SW480 (cell line): ENCODE measurements at places on chromosomes 11 and 22.

DNA sequence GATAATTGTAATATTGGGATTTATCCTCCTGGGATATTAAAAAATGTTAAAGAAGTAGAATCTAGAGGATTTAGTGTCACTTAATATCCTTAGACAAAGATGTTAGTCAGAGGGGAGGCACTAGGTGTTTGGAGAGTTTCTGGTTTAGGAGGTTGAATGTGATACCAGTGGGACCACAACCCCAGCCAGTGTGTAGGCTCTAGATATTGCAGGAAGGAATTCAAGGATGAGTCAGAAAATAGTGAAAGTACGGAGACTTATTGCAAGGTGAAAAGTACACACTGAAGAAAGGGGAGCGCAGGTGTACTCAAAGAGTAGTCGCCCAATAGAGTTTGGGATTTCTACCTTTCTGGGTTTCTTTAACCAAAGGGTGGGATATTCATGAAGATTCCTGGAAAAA lies 5.7 kb upstream of the TMEM41B start:
- no peak for DNase-seq

DNA sequence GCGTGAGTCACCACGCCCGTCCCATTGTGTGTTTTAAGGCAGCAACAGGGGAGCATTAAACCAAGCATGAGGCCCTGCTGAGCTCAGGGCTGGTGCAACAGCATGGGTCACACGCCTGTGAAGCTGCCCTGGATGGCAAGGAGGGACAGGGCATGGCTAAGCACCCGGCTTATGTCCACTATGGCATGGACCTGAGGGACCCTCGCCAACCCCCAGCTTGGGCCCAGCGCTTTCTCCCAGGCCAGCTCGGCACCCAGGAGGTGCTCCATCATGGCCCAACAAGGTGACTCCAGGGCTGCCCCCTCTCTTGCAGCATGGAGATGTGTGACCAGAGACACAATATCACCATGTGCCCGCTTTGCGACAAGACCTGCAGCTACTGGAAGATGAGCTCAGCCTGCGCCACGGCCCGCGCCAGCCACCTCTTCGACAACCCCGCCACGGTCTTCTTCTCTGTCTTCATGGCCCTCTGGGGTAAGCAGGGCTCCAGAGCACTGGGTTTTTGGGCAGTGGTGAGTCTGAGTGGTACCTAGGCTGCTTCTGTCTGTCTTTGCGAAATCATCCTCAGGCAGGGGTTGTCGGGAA lies 53.6 kb downstream of the ANO1 start:
- no peak for DNase-seq

DNA sequence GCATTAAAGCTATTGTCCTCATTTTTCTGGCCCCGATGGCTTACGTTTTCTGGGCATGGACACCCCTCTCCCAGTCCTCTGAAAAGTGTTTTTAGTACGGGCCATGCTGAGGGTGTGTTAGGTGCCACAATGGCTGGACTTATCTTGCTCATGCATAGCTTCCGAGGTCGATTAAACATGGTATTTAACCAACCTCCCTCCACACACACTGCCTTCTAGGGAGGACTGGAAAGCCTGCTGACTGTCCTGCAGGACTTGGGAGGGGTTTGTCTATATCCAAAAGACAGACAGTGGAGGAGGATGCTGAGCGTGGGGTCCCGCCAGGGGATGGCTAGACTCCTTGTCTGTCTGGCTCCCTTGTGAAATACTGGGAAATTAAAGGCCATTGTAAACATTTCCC lies 95.3 kb downstream of the FBXO7 start:
- no peak for DNase-seq

DNA sequence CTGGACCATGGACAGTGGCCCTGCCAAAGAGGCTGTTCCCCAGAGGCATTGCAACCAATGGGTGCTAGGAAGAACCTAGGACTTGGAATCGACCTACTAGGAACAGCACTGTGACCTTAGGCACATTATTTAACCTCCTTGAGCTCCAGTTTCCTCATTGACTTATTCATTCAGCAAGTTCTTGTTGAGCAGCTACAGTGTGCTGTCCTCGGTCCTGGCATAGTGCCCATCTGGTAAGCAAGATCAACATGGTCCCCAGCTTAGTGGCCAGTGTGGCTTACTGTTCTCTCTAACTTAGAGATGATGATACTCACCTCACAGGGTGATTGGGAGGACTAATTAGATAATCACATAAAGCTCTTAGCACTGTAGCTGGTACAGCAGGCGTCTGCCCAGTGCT lies 8.2 kb downstream of the ABCG4 start:
- DNase-seq, result no peak

DNA sequence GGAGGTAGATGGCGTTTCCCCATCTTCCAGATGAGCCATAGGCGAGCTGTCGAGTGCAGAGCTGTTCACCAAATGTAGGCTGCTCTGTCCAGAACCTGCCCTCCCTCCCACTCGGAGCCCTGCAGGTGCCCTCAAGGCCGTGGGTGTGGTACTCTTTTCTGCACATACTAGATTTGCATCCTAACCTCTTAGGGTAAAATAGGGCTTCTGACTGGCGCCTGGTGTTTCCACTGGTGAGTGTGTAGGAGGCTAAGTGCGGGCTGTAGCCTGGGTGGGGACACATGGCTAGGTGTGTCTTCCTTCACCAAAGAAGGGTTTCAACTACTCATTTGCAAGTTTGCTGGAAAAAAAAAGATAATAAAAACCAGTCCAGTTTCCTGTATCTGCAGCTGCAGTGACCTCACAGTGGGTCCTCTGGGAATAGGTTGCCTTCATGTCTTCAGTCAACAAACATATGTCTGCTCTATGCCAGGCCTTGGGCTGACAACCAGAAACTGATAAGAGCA lies 8.5 kb downstream of the BIK start:
- DNase-seq, result no peak

GRCh38 chr11:1667906-1668305 lies 29.1 kb upstream of the KRTAP5-6 start:
- DNase-seq, result no peak

DNA sequence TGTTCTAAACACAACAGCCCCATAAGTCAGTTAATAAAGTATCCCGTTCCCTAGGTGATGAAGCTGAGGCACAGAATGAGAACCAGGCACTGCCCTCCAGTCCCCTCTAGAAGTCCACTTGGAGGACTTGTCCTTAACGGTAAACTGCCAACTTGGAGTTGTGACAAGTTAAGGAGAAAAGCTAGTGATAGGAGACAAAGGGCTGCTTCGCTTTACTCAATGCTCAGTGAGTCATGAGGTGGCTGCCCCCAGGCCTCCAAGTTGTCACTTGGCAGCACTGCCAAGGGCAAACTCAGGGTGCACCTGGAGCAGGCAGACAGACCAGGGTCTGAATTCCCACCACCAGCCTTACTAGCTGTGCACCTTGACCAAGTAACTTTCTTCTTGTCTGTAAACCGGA lies 13.5 kb downstream of the SLC43A1 start:
- DNase-seq, result no peak

DNA sequence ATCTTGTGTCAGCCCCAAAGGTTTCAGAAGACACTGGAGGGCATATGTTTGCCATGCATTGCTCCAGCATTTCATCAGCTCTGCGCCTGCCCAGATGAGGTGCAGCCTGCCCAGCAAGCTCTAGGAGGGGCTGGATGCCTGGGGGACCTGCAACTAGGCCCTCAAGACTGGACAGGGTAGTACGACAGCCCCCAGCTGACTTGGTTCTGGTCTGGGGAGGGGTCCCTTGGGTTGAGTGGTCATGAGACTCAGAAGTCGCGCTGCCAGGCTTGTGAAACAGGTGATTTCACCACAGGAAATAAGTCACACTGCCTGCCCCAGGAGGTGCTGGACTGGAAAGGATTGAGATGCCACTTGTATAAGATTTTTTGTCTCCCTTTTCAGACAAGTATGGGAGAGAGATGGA lies 23.4 kb downstream of the TPBGL start:
- no peak for DNase-seq

- DNase-seq, result peak; percentile 68
Measured at GRCh38 chr11:122505304-122506006, 150.1 kb upstream of the UBASH3B start.

DNA sequence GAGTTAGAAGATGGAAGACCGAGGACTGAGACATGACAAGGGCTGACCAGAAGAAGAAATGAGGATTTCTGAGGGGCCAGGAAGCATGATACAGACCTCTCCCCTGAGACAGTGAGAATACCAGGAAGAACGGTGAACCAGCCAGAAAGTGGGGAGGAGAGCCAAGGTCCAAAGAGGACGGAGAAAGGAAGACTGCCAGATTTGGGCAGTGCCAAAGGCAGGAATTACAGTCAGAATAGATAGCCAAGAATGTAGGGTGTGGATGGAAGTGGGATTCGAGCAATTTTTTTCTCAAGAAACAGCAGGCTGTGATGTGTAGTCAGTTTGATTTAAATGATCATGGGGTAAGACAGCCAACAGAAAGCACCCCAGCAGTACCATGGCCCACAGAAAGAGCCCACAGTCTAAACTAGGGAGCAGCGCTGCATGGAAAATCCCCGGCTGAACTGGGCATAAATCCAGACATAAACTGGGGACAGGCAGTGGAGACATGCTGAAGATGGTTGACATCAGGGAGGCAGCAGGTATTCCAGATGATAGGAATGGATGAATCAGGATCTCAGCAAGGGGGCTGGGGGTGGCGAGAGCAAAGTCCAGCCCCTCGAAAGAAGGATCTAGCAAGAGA lies 67.3 kb upstream of the BARX2 start:
- DNase-seq, result no peak

GRCh38 chr11:73463359-73463758 lies 87.2 kb downstream of the RELT start:
- DNase-seq, result no peak
